T-helper 1 cell (primary cell): ENCODE measurements at places on chromosomes 11 and 22.

GRCh38 chr11:128584253-128584652 lies 3.1 kb downstream of the ETS1 start:
- DNase-seq = no peak

- DNase-seq = no peak
These were observed 23.8 kb downstream of the NPTXR start for GRCh38 chr22:38820020-38820419.

DNA sequence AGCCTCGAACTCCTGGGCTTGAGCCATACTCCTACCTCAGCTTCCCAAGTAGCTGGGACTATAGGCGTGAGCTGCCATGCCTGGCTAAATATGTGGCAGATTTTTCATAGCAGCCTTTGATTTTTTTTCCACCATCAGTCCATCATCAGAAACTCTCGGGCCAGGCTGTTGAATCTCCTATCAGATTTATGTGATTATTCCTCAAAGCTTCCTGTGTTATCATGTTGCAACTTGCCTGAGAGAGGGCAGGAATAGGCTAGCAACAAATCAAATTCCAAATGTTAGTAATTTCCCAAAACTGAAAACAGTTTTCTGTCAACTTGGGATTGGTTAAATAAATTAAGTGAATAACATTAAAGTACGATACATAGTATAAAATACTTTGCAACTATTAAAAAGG lies 3.4 kb downstream of the LRRC51 start:
- DNase-seq = no peak

DNA sequence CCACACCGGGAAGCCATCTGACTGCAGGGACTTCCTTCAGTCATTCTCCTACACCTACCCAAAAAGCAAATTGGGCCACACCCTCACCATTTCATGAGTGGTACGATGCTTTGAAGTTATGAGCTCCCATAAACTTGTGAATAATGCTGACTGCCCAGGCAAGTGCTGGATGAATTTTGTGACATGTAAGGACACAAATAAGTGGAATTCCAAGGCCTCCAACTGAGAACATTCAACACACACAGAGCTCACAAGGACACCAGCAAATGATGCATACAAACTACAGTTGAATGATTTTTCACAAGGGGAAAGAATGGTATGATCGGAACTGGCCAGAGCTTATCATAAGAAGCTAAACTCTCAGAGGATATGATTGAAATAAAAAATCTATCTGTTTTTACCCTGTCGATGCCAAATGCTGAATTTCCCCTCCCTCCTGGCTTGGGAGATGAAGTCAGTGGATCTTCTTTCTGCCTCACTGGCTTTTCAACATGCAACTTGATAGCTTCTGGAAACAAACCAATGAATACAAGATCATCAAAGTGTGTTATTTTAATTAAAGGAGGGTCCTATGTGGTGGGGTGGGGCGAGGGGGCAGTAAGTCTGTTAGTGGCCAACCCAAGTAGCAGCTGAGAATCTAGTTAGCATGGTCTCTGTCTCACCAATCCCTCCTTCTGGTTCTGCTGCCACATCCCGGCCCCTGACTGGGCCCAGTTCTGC lies 123.8 kb downstream of the WT1 start:
- no peak for DNase-seq

- no peak for DNase-seq
These were observed 6.3 kb downstream of the PHF21A start for GRCh38 chr11:46114961-46115360.

GRCh38 chr11:117997823-117998579 lies 11.8 kb downstream of the IL10RA start:
- DNase-seq = peak; percentile 71

DNA sequence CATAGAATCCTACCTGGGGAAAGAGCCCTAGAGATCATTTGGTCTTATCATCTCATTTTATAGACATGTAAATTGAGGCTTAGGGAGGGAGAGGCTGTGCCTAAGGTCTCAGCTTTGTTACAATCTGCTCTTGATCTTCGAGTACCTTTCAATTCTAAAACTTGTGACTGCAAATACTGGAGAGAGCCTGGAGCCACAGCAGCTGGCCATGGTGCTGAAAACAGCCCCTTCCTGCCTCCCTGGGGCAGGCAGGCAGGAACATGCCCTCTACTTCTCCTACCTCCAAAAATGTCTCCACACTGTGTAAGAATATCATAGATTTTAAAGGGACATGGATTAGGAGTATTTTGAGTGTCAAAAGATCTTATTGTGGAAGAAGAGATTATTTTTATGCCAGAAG lies 52.2 kb downstream of the C22orf42 start:
- no peak for DNase-seq

DNA sequence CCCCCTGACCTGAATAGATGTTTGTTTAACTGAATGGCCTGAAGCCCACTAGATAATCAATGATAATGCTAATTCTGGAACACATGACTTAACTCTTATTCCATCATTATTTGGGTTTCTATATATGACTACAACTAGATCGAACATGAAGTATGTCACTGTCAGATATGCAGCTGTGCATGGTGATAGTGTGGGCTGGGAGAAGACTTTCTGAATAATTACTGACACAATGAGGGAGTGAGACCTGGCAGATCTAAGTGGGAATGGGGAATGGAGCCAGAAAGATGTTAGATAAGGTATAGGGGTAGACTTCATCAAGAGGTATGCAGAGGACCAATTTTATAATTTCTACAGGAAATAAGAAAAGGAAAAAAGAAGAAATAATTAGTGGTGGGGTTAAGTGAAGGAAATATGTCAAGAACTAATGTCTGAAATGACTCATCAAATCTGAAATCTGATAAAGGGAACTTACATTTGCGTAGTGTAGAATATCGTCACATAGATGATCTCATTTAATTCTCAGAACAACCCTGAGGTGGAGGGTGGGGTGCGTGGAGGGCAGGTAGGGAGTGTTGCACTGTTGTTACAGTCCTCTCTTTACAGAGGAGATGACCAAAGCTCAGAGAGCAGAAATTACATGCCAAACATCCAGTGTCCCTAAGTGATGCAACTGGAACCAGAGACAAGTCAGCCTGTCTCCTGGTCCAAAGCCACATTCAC lies 68.2 kb upstream of the EED start:
- no peak for DNase-seq

GRCh38 chr11:30816959-30817880 lies 231.1 kb upstream of the MPPED2 start:
- DNase-seq = no peak

- no peak for DNase-seq
These were observed 1.0 kb downstream of the C11orf96 start for GRCh38 chr11:43943372-43943930.

- DNase-seq = no peak
These were observed 28.1 kb upstream of the CHORDC1 start for GRCh38 chr11:90250970-90251369.

DNA sequence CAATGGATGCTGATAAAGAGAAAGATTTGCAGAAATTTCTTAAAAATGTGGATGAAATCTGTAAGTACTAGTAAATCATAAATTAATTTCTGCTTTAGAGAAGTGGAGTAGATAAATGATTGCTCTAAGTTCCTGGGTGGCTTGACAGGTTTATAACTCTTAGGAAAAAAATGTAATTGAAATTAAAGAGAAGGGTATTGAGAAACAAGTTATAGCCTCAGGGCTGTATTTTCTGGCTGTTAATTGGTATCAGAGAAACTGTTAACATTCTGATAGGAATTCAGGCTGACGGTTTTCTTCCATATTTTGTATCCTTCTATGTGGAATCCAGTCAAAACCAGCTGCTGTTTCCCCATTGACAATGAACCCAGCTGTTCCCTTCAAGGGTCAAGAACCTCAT lies 1.9 kb downstream of the TTC12 start:
- DNase-seq = no peak

GRCh38 chr11:58575377-58576020 lies at the start of gene LPXN:
Gene LPXN, minus strand, starts transcription at chr11:58575856. Its CDS starts 84 bp downstream, at chr11:58575772.
- peak; percentile 32 for DNase-seq

- DNase-seq = no peak
These were observed 182.8 kb downstream of the WNT11 start for GRCh38 chr11:76023236-76024068.

DNA sequence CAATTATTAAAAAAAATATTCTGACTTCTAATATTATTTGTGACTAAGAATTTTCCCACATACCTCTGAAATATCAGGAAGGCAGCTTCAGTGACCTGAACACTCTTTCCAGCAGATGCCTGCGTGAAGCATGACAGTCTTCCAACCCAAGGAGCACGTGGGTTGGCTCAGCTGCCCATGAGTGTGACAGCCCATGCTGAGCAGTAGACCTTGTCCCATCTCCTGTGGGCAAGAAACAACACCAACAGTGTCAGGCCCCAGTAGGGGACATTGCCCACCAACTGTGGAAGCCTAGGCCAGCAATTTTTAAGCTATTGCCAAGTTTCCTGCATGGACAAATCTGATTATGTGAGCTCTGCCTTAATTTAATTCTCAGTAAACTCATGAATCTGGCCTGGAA lies 66.4 kb upstream of the OLFML1 start:
- DNase-seq = no peak

- DNase-seq = no peak
These were observed 65.4 kb downstream of the TP53I11 start for GRCh38 chr11:44885065-44885810.

- no peak for DNase-seq
These were observed 245.4 kb downstream of the DYNC2H1 start for GRCh38 chr11:103354656-103355055.

- DNase-seq = no peak
These were observed 49.0 kb downstream of the ARHGAP42 start for GRCh38 chr11:100735949-100736675.

DNA sequence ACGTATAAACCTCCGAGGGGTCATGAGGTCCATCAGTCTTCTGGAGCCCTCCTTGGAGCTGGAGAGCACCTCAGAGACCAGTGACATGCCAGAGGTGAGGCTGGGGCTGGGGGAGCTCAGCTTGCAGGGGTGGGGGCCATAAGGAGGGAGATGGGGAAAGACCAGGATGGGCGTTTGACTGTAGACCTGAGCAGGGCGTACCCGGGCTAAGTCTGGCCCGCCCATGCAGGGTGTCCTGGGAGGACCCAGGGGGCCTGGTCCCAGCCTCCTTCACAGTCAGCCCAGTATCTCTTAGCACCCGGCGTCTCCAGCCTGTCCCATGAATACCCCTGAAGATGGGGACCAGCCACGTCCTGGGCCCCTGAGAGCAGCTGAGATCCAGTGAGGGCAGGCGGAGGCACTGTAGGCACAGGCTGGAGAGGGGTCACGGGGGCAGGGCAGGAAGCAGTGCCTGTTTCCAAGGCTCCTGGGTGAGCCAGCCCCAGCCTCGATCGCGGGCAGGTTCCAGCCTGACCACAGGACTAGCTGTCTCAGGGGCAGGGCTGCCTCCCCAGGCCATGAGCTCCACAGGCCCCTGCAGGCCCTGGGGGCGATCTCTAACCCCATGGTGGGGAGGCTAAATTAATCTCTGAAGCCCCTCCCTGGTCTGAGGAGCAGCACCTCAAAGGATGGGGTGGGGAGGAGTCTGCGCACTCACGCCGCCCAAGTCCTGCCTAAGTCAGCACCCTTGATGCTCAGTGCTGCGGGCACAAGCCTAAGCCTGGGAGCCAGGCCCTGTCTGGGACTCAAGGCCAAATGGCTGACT lies 7.1 kb downstream of the SSH3 start:
- DNase-seq = no peak

GRCh38 chr11:88494848-88495247 lies 157.3 kb upstream of the CTSC start:
- DNase-seq = no peak

GRCh38 chr11:46308631-46309419 lies 31.4 kb downstream of the CREB3L1 start:
- DNase-seq = peak; percentile 32

GRCh38 chr11:24238771-24239645 lies 257.8 kb upstream of the LUZP2 start:
- no peak for DNase-seq

DNA sequence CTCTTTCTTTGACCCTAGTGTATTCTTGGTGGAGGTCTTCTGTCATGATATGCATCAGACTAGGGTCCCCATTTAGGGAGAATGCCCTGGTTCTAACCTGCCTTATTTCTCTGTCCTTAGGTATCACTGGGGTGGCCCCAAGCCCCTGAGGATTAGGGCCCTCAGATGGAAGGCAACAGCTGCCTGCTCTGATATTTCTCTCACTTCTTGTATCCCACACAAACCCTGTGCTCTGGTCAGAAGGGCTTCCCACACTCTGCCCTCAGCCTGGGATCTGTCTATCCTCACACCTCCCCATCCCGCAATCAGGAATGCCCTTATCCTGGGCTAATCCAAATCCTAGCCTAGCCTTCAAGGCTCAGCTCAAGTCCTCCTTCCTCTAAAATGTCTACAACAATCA lies 75.5 kb downstream of the KCNC1 start:
- DNase-seq = no peak
